HS-5 (cell line): ENCODE measurements at places on chromosomes 7 and 10.

- peak; percentile 20 for DNase-seq
These were observed 65.3 kb downstream of the OR13A1 start for GRCh38 chr10:45249978-45250693.

DNA sequence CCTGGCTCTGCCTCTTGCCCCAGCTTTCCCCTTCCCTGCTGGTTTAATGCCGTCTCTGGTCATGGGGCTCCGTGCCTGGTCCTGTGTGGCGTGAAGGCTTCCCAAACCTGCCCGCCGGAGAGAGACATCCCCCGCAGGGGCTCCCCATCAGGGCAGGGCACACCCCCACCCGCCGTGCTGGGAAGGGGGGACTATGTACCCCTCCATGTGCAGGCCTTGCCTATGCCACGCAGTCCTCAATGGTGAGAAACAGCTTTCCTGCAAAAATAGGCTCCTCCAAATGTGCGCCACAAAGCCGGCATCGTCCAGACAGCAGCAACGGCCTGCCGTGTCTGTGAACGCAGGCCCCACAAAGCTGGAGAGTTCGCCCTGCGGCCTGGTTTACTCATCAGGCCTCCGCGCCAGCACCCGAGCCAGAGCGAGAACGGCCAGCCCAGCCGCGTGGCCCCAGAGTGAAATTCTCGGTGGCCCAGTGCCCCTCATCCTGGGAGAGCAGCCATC, 313.4 kb downstream of the DNAJB6 start:
- DNase-seq = no peak

DNA sequence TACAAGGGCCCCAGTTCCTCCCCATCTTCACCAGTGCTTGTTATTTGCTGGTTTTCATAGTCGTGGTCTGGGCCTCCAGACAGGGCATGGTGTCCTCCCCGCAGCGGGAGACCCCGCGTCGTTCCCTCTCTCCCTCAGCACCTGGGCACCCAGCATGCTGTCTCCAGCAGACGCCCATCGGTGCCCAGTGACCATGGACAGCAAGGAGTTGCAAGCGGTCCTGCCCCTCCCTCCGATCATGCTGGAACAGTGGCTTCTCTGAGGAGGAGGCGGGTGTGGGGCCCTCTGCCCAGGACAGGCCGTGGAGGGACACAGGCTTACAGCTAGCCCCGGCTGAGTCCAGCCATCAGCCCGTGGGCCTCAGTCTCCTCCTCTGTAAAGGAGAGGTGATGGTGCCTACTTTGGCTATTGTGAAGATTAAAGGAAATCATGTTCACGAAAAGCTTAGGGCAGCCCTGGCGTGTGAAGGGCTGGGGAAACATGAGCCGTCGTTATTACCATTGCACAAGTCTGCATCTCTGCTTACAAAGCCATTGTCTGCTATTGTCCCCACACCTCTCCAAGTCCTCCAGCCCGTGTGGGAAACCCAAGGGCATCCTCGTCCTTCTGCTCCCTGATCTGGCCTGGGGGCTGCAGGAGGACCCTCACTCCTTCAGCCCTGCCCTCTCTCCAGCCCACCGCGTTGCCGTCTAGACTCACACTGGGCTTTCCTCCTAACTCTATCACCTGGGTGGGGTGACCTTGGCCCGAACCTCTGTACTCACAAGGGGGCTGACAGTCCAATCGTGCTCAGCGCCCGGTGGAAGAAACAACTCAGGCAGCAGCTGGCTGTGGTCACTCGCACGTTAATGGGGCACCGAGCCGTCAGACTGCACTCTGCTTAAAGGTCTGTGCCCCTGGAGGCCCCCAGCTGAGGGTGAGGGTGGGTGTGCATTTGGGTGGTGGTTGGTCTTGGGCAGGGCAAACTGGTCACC, 29.9 kb downstream of the EN2 start:
- DNase-seq = no peak

DNA sequence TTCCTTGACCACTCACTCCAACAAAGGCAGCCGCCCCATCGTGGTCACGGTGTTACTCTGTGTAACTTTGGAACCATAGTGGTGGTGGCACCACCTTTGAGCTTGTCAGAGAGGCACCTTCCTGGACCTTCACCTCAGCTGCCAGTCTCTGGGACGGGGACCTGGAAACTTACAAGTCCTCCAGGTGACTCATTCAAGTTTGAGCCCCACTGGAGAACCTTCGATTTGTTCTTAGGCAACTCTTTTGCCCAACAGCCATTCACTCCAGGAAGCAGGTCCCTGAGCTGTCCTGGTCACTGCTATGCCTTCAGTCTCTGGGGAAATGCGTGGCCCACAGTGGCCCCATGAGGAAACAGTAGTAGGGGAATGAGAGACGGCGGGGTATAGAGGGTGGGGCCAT, 17.2 kb downstream of the STX1A start:
- DNase-seq = no peak

- DNase-seq = no peak
These were observed 227.6 kb upstream of the IMMP2L start for GRCh38 chr7:111789870-111790269.

DNA sequence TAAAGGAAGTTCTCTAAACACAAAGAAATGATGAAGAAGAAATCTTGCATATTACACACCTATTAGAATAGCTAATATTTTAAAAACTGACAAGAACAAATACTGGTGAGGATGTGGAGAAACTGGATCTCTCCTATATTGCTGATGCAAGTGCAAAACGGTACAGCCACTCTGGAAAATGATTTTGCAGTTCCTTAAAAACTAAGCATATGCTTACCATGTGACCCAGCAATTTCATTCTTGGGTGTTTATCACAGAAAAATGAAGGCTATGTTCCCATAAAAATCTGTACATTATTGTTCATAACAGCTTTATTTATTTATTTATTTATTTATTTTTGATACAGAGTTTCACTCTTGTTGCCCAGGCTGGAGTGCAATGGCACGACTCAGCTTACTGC, 14.9 kb upstream of the PLEKHA1 start:
- no peak for DNase-seq

GRCh38 chr7:100490483-100491191, 6.9 kb downstream of the NYAP1 start:
- DNase-seq = no peak

- DNase-seq = peak; percentile 43
These were observed 33.2 kb downstream of the SPAM1 start for GRCh38 chr7:123958186-123958703.

- no peak for DNase-seq
These were observed 69.2 kb upstream of the SFMBT2 start for GRCh38 chr10:7479861-7480598.

DNA sequence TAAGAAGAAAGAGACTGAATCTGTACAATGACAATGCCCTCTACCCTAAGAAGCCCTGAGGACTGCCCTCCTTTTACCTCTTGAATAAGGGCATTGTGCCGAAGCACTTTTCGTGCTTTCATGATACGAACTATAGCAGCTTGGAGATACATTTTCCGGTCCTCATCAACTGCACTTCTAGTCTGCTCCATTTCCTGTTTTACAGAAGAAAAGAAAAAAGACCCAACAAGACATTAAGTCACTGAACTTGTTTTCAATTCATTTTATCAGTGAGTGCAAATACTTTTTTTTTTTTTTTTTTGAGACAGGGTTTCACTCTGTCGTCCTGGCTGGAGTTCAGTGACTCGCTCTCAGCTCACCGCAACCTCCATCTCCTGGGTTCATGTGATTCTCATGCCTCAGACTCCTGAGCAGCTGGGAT, 78.4 kb downstream of the CUL2 start:
- DNase-seq = no peak

DNA sequence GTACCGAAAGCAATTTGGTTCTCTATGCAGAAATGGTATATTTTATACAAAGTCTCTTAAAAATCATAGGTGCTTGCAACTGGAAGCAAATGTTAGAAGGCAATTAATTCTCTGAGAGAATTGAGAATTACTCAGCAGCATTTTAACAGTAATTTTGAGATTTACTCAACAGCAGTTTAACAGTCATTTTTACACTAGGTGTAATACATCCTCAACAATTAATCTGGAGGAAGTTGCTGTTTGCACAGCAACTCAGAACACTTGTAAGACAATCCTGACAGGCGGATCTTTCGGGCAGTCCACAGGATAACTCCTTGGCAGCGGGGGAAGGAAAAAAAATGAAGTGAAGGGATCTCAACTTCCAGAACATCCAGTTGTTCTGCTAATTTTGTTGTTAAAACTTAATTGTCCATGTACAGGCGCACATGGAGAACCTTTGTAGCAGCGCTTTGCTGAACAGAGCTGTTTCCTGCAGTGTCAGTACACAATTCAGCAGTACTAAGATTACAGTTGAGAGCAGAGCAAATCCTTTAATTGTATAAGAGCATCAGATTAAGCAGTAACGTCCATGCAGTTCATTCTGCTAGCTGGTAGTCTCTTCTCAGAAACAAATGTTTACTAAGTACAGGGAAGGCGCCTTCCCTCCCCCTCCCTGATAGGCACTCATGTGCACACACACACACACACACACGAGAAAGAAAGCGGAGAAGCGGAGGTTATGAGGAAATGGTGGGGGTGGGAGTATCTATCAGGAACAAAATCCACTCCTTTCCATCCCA, 43.8 kb downstream of the ENO4 start:
- no peak for DNase-seq

DNA sequence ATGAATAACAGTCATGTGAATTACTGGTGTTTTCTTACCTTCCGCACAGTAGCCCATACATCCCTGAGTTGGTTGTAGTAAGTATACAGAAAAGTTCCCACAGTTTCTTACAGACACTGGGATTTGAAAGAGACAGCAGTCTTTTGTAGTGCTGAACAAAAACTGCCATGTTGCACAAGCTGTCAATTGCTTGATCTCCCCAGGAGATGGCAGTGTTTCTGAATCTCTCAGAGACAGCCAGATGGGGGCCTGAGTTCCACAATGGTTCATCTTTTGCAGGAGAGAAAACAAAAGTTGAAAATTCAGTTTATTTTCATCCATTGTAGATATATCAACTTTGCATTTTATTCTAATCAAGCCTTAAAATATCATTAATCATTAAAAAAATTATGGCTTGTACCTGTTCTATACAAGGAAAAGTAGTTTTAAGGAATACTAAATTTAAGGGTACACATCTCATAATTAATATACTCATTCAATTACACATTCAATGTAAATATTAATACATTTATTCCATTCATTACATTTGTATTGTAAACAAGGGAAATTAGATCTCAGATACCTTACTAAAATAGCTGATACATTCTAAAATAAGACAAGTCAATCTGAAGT, 14.5 kb downstream of the VWDE start:
- DNase-seq = peak; percentile 67

DNA sequence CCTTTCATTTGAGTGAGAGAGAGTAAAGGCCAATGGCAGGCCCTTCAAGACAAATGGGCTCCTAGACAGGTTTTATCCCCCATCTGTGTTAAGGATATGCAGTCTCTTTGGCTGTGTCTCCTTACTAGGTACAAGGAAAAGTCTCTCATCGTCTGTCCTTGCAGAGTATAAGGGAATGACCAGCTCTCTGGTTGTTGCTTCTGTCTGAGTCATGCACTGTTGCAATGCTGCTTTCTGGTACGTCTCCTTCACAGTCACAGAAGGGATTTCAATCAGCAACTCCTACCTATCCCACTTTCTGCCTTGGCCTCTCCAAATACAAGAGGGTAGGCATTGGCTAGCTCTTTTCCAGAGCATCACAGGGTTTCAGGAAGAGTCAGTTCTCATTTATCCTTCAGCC, 48.1 kb downstream of the CTTNBP2 start:
- no peak for DNase-seq

- no peak for DNase-seq
These were observed 33.2 kb downstream of the COL17A1 start for GRCh38 chr10:104052431-104052830.

GRCh38 chr7:66826649-66827048, 86.1 kb downstream of the RABGEF1 start:
- no peak for DNase-seq

GRCh38 chr7:16348251-16348650, 73.1 kb downstream of the CRPPA start:
- no peak for DNase-seq

DNA sequence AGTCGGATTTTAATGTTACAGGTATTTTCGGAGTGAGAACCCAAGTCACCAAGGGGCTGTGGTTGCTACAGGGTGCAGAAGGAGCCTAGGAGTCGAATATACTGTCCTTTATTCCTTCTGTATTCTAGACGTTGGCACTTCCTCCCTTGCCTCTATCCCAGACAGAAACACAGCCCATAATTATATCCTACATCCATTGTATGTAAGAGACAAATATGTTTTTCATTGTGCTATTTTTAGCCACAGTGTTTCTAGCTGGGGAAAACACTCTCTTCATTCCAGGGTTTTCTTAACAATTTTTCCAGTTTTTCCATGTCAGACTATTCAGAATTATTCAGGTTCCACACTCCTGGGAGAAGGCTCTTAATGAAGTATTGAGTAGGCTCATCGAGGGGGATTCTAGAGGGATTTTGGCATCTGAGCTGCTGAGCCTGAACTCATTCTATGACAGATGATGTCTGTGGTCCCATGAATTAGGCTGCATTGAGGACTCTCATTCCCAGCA, 32.6 kb downstream of the KIAA1217 start:
- DNase-seq = no peak

DNA sequence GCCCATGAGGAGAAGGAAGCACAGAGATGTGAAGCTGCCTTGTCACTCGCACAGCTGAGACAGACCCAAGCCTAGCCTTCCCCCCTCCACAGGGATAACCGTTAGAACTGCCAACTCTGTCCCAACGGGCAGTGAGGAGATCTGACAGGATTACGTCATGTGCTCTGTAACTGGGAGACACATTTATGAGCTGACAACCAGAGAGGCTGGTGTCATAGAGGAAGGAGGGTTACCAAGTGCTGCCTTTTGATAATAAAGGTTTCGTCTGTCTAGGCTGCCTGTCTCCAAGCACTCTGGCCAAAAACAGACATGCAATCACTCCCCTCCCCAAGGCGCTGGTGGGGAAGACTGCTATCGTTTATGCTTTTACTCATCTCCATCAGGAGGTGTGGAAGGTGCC, 165.9 kb downstream of the PLXNA4 start:
- DNase-seq = no peak

GRCh38 chr7:130845581-130846085, 111.6 kb upstream of the KLF14 start:
- peak; percentile 76 for DNase-seq

GRCh38 chr7:39069896-39070881, 92.5 kb downstream of the POU6F2 start:
- no peak for DNase-seq

GRCh38 chr7:45543473-45543872, 30.7 kb upstream of the ADCY1 start:
- no peak for DNase-seq

DNA sequence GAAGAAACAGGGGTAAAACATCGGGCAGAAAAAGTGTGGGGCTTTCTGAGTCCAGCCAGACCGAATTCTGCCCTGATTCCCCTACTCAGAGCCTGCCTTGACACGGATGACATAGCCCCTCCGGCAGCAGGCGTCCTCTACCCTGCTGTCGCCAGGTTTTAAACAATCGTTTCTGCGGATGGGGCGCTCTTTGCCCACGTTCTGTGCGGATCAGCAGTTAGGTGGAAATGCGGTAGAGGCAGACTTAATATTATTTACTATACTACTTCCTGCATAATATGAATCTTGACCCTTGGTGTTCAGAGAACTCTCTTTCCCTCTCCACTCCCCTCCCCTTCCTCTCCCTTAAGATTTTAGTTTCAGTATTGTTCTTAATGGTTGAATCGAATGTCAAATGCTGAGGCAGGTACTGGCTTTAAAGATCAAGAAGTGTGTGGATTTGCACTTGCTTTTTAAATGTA, 2.4 kb downstream of the GATA3 start:
- no peak for DNase-seq
